ENCODE measurements at places on chromosomes 1 and 21.

- DNase-seq: peak; percentile 26
These were observed 7.0 kb downstream of the CAPZB start for GRCh38 chr1:19478322-19478721.

DNA sequence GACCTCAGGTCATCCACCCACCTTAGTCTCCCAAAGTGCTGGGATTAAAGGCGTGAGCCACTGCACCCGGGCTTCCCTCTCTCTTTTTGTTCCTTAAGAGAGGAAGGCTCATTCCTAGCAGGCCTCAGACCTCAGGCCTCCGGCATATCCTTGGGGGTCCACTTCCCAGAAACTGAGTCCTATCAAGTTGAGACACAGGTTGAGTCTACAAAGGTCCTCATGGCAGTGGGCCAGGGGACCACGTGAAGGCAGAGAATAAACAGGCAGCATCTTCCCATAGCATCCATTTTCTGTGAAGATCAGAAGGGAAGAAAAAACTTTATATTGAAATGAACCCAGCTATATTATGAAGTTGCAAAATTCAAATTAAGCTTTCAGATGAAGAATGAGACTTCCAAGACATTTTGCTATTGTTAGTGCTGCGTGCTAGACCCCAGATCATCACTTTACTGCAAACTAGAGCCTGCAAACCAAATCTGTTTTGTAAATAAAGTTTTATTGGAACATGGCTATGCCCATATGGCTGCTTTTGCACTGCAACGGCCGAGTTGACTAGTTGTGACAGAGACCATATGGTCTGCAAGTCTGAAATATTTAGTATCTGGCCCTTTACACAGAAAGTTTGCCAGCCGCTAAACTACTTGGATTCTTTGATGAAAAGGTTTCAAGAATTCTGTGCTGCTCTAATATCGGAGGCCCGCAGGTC lies 3.5 kb upstream of the CELA2A start:
- no peak for DNase-seq

DNA sequence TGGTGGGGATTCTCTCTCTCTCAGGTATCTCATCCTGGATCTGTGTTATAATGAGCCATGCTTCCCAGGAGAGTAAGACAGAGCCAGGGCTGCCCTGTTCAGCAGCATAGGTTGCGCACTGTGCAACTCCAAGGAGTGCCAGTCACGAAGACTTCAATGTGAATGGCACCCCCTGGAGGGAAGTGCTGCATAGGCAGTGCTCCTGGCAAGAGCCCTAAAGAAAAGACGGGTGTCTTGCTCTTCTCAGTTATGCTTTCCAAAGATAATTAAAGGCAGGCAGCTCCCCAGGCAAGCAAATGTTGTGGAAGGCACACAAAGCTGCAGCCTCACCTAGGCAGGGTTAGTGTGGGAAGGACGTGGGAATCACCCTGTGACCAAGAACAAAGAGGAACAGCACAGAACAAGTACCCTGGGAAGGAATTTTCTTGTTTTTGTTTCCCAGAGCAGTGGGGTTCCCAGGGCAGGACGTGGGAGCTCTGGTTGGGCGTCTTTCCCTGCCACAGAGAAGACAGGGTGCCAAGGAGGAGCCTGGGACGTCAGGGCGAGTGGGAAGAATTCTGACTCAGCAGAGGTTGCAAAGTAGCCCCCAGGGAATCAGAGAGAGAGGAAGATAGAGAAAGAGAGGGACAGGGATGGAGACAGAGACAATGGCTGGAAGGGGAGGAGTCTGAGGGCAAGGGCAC lies 120.9 kb downstream of the KCNN3 start:
- DNase-seq: no peak

- no peak for DNase-seq
These were observed 28.7 kb downstream of the HYI start for GRCh38 chr1:43425045-43425444.

GRCh38 chr1:223001653-223002634 lies 141.1 kb downstream of the TLR5 start:
- no peak for DNase-seq

DNA sequence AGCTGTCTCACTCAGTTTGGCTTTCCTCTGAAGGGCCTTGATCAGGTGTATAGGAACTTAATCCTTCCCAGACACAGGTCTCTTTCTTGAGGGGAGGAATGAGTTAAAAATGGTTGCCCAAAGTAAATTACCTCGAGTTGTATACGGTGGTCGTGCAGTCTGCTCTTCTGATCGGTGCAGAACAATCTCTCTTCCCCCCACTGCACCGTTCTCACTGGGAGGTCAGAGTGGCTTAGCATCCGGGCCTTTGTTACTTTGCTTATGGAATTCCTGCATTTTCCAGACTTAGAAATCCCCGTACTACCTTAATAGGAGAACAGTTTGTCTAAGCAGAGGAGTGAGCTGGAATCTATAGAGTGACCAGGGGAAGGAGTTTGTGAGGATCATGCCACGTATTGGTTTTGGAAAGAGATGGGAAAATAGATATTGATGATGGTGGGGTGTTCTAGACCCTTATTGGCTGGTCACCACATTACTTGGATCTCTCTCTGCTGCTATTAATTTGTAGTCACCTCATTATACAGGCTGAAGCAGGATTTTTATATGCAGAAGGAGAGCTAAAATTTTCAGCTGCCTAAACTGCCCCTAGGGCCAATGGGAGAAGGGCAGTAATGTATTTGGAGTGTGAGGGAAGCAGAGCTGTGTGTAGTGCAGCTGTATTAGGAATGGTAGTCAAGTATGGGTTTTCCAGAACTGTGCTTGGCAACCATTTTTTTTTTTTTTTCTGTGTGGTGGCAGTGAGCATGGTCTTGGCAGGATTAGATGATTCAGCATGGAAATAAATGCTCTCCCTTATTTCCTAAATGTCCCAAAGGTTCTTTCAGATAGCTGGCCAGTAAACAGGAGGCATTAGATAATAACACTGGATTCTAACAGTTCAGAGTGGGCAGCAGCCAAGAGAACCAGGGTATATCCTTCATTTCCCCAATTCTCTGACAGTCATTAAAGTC lies 81.5 kb downstream of the NDUFS5 start:
- DNase-seq: no peak

All from MV-4-11 (cell line).